ENCODE measurements at places on chromosomes 11 and 22.

GRCh38 chr11:105236664-105237063, 97.1 kb upstream of the CARD18 start:
- DNase-seq, result no peak

GRCh38 chr11:118661425-118662301, 17.8 kb downstream of the TREH start:
- no peak for DNase-seq

GRCh38 chr11:61922539-61922938, 5.2 kb upstream of the RAB3IL1 start:
- DNase-seq, result no peak

DNA sequence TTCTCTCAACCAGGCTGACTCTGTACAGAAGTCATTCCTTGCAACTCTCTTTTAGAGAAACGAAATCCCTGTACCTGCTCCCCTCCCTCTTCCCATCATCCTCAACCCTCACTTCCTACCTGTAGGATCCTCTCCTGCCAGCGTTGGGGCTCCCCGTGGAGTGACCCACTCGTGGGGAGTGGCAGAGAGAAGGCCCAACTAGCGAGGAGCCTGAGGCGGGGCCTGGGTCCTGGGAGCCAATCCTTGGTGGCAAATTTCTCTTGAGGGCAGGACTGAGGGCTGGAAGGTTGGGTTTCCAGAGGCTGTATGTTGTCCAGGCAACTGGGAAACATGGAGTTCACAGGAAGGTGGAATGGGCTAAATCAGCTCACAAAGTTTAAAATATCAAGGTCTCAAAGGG, 10.4 kb downstream of the NHERF4 start:
- DNase-seq, result no peak

DNA sequence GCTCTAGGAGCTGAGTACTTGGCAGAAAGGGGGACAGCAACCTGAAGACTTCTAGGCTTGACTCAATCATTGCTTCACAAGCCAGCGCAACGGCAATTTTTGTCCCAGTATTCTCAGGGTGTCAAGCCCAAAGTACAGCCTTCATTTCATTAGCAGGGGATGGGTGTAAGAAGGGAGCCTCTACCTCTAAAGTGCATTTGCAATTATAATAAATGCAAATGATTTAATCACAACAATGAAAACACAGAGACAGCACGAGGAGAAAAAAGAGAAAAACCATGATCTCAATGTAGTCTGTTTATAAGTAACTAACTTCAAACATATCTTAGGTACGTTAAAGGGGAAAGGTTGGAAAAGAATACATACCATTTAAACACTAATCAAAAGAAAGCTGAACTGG, 34.7 kb downstream of the ZBTB44 start:
- no peak for DNase-seq
